ENCODE measurements at places on chromosomes 5 and 9. TPM values are rescaled to one million over a fixed set of nuclear protein-coding genes. Genes with fewer than 3 reads are reported as not detected.

SCAI gene
- 7.9 TPM for total RNA-seq

SLC45A2 gene
- total RNA-seq: 0.54 TPM

GRCh38 chr5:169296419-169297143, 4.4 kb downstream of the SLIT3 start:
- no peaks in the 10 kb centered on the region for H3K36me3 ChIP-seq
- DNase-seq: no peak
- H3K4me1 ChIP-seq: no peaks in the 10 kb centered on the region
- H3K4me3 ChIP-seq: no peak overlapping the region

CD14 gene
- total RNA-seq: 104 TPM

- no peak overlapping the region for H3K4me3 ChIP-seq
- no peaks in the 10 kb centered on the region for H3K4me1 ChIP-seq
- H3K27me3 ChIP-seq: no peaks in the 10 kb centered on the region
- DNase-seq: no peak
- no peaks in the 10 kb centered on the region for H3K36me3 ChIP-seq
Observed at GRCh38 chr5:154118385-154118784, 72.1 kb upstream of the GALNT10 start.

DNA sequence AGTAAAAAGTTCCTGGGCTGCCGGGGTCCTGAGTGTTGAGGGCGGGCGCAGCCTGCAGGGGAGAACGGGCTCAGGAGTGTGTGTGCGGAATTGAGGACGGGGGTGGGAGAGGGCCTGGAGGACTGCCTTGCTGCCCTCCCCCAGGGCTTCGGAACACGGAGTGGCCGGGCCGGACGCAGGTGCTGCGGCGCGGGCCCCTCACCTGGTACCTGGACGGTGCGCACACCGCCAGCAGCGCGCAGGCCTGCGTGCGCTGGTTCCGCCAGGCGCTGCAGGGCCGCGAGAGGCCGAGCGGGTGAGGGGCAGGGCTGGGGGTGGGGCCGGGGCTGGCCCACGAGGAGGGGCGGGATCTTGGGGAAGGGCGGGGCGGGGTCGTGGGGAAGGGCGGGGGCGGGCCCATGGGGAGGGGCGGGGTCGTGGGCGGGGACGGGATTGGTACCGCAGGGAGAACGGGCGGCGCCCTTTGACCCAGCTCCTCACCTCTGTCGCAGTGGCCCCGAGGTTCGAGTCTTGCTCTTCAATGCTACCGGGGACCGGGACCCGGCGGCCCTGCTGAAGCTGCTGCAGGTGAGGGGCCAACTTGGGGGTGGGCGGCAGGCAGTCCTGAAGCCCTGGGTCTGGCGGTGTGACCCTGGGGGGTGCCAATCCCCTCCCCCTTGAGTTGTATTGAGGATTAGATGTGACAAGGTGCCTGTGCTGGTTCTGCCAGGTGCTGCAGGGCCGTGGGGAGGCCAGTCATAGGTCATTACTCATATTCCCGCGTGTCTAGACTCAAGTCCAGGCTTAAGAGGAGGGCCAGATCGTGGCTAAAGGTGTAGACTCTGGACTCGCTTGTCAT, 7.1 kb downstream of the FPGS start:
- H3K4me1 ChIP-seq: no peaks in the 10 kb centered on the region
- no peak overlapping the region for H3K27ac ChIP-seq
- peaks cover 5% of the 10 kb centered on the region for H3K36me3 ChIP-seq
- H3K4me3 ChIP-seq: no peak overlapping the region
- no peak for DNase-seq

DNA sequence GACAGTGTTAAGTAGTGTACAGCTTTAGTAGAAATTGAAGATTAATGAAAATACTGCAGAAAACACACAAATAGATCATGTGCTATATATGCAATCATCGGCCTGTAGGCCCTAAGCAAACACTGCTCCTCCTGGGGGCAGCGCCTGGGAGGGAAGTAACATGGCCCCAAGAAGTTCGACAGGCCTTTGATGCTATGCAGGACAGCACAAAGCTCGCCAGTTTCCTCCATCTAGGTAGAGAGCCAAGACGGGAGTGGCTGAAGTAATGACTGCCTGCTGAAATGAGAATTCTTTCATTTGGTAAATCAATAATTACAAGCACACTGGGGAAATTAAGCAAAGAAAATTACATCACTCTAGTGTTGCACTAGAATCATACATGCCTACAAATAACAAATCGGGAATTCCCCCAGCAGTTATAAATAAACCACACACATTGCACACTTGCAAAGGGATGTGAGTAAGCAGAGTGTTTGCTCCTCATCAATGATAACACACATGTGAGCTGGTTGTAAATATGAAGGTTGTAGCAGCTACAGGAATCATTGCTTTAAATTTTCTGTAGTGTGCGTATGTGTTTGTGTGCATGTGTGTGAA, 219.9 kb upstream of the NFIL3 start:
- H3K4me1 ChIP-seq: no peaks in the 10 kb centered on the region
- no peak for DNase-seq
- H3K27ac ChIP-seq: no peak overlapping the region
- H3K27me3 ChIP-seq: no peaks in the 10 kb centered on the region

DNA sequence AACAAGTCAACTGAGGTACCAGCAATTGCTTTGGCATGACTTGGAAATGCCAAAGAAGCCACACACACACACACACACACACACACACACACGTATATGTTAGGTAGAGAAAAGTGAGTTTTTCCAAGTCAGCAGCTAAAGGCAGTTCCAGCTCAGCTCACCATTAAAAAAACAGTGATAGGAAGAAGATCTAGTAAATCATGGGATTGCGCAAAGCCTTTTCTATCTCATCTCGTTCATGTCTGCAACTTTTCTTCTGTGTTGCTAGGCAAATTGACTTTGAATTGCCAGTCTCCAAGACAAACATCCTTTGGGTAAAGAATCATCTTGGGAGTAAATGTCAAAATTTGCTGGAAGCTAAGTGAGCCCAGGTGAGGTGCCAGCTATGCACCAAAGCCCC, 500.1 kb downstream of the ENC1 start:
- no peak overlapping the region for H3K27ac ChIP-seq
- H3K36me3 ChIP-seq: no peaks in the 10 kb centered on the region
- no peaks in the 10 kb centered on the region for H3K27me3 ChIP-seq
- no peak overlapping the region for H3K4me3 ChIP-seq
- no peak for DNase-seq

DNA sequence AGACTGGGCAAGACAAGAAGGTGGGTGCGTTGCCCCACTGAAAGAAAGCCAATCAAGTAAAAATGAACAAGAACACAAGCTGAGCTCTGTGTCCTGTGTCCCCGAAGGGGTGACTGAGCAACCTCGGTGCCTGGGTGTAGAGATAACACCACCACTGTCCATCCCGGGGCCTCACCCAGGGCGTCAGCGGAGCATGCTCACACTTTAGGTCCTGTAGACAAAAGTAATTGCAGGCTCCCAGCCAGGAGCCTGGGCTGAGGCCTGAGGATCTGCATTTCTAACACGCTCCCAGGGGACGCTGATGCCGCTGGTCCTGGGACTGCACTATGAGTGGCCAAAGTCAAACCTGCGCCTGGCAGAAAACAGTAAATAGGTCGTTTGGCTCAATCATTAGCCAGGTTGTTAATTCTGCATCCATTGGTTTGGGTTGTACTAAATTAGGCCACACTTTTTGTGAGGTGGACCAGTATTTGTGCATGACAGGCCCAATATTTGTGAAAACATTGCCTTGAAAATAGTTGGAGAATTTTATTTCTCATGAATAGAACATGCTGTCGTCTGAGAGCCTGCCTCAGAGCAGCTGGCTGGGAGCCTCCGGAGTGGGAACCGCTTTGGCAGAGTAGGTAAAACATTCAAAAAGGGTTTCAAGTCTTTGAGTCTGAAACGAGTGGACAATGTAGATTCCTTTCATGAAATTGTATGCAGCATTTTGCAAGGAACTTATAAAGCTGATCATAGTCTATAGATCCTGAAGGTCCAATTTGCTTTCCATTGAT, 38.3 kb downstream of the ANKRD33B start:
- no peaks in the 10 kb centered on the region for H3K36me3 ChIP-seq
- H3K27ac ChIP-seq: peak overlapping the region; percentile 2
- DNase-seq: no peak
- H3K4me1 ChIP-seq: no peaks in the 10 kb centered on the region
- H3K27me3 ChIP-seq: no peaks in the 10 kb centered on the region

DNA sequence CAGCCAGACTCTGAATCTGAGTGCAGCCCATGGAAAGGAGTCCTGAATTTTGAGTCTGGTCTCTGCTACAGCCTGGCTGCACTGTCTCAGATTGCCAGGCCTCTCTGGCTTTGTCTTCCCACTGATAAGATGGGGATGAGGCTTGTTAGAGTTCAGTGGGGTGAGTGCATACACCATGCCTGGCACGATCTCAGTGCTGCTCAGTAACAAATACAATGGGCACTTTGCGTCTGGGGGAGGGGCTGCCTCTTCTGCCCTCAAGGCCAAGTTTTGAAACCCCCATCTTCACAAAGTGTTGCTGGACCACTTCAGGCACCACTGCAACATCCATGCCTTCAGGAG, 49.0 kb downstream of the PPARGC1B start:
- H3K27me3 ChIP-seq: no peaks in the 10 kb centered on the region
- H3K4me3 ChIP-seq: no peak overlapping the region
- no peak overlapping the region for H3K27ac ChIP-seq
- DNase-seq: no peak
- no peaks in the 10 kb centered on the region for H3K4me1 ChIP-seq

All from aorta (tissue), 5 donors.